NCI-H2227 treated with DMSO at 0.1 percent for 48 hours (cell line): ENCODE measurements at places on chromosomes 3 and 15.

GRCh38 chr3:31353166-31353565 lies 179.6 kb upstream of the STT3B start:
- no peak for DNase-seq

GRCh38 chr3:37753428-37753827 lies 108.3 kb upstream of the CTDSPL start:
- DNase-seq = no peak

- DNase-seq = no peak
Measured at GRCh38 chr3:13358643-13359042, 61.5 kb downstream of the NUP210 start.

GRCh38 chr3:197728487-197728886 lies 8.2 kb downstream of the RUBCN start:
- DNase-seq = no peak

DNA sequence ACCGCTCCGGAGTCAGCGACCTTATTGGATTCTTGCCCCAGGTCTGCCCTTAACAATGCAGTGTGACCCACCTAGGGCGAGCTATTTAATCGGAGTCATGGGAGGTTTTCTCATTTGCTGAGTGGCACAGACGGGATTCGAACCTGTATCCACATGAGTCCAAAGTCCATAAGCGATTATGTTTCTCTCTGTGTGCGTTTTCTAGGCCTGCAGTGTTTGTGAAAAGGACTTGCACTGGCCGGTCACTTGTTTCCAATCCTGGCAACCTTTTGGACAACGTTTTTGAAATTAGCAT lies 691 bp upstream of the HDGFL3 start:
- DNase-seq = no peak

GRCh38 chr3:144358191-144358590 lies 386.6 kb downstream of the DIPK2A start:
- no peak for DNase-seq
